Kasumi-1 (cell line): ENCODE measurements at places on chromosomes 12 and 14.

DNA sequence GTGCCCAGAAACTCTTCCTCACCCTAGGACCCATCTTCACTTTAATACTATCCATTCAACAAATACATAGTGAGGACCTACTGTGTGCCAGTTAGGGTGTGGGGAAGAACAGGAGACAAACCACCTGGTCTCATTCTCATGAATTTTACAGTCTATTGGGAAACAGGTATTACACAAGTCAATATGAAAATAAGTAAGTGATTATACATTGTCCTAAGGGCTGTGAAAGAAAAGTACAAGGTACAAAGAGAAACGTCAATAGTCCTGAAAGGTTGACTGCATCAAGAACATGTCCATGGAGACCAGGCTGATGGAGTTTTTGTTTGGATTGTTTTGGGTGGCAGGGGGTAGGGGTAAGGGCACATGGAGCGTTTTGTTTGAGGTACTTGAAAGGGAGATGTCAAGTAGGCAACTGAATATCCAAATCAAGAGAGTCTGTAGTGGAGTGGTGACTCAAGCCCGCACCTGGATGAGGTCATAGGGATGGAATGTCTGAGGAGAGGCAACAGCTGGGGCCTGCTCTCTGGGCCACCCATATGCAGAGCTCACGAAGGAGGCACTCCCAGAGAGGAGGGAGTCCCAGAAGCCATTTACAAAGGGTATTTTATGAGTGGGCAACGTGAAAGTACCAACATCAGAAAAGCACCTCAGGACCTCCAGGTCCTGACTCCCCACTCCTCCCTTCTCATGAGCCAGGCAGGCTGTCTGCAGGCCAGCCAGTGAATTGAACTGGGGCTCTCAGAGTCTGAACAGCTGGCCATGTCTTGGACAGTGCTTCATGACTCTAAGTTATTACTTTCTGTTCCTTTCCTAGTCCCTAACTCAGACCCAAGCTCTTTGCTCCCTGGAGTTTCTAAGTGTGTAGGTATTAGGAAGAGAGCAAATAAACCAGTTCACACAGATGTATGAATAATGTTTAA, 272.0 kb downstream of the ZFP36L1 start:
- no peak for DNase-seq

DNA sequence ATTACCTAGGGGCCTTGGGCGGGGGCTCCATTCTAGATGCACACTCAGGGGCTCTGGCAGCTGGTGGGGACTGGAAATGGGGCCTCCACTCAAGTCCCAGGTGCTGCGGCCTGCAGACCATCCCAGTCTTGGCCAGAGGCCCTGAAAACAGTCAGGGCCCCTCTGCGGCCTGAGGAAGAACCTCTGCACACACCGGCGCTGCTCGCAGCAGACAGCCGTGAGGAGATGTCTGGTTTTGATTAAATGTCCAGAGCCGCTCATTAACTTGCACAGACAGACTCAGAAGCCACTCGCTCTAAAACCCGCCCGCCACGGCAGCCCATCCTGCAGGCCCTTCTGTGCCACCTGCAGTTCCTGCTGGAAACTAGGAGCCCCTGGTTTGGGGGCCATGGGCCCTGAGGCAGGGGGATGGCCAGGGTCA, 36.4 kb upstream of the NCOR2 start:
- DNase-seq, result no peak

GRCh38 chr14:89910691-89911009, 43.9 kb downstream of the EFCAB11 start:
- DNase-seq, result no peak

- DNase-seq, result no peak
Measured at GRCh38 chr12:117439531-117440001, 78.1 kb upstream of the NOS1 start.

DNA sequence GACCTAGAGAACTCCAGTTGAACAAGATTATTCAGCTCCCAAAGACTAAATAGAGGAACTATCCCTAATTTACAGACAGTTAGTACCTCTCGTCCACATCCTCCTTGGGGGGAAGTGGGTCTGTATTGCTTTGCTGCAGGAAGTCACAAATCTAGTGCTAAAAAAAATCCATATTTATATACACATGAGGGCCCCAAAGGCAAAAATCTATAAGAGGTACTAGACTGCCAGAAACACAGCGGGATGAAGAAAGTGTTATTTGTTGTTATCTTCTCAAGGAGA, 190.1 kb downstream of the TTC8 start:
- peak; percentile 71 for DNase-seq

DNA sequence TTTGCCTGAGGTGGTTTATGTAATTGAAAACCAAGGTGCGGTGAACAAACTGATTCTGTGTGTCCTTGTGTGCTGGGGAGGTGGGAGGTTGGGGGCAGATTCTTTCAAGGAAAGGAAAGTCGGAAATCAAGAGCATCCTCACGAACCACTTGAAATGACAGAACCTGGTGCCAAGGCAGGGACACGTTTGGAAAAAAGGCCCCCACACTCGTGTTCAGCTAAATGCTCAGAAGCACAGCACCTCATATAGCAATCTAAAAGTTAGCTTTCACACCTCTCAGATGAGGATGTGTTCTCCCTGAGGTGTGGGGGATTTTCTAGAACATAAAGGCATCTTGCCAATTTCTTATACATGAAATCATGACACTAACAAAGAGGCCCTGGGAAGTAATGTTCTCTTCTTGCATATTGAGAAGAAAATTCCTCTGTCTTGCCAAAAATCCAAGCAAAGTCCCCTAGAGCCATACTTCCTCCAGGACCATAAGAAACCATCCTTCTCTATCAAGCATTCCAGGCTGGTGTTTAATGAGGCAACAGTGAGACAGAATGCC, 119.6 kb downstream of the PLXNC1 start:
- no peak for DNase-seq

GRCh38 chr12:116867523-116867922, 13.7 kb downstream of the HRK start:
- no peak for DNase-seq

DNA sequence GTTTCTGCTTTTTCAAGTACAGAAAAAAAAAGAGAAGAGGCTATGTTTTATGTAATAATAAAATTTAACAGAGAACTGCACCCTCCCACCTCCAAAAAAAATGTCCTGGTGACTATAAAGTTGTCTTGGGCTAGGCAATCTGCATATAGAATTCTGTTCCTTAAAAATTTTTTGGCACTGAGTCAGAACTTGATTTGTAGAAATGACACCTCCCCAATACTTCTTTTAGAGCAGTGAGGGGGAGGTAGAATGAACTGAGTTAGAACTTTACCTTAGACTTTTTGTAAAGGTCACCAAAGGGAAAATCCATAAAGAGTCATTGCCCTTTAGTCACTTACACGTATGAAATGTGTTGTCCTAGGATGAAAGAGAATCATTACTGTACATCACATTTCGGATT, 80.0 kb downstream of the BTG1 start:
- DNase-seq, result no peak
